ENCODE measurements at places on chromosomes 3 and 15.

DNA sequence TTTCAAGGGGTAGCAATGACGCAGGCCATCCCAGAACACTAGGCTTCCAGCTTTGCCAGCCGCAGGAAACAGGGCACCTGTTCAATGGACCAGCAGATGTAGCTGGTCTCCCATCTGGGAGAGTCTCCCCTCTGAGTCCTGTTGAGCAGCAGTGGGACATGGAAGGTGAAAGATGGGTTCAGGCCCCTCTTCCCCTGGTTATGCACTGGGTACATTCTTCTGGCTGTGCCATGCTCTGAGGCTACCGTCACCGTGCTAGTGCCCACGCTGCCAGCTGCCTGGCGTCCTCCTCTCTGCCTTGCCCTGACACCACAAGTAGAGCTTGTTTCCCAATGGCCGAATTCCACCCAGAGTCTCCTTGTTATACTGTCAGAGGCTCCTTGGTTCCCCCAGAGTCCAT lies 63.1 kb downstream of the TLE3 start:
- DNase-seq = no peak

- no peak for DNase-seq
Observed at GRCh38 chr3:148998715-148999423, 7.5 kb downstream of the GYG1 start.

- no peak for DNase-seq
Observed at GRCh38 chr3:23314981-23315762, 112.0 kb downstream of the UBE2E2 start.

DNA sequence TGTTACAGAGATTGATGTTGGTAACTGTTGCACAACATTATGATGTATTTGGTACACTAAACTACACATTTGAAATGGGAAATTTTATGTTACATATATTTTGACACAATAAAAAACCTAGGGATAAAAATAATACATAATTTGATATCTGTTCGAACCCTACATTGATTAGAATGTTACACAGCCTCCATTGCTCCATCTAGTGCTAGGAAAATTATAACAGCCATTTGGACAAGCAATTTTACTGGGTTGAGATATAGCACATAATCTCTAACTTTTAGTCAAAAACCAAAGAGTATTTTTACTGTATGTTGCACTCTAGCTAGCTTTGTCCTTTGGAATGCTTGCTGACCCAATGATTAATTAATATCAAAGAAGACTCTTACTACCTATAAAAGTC lies 108.1 kb downstream of the LSAMP start:
- no peak for DNase-seq

DNA sequence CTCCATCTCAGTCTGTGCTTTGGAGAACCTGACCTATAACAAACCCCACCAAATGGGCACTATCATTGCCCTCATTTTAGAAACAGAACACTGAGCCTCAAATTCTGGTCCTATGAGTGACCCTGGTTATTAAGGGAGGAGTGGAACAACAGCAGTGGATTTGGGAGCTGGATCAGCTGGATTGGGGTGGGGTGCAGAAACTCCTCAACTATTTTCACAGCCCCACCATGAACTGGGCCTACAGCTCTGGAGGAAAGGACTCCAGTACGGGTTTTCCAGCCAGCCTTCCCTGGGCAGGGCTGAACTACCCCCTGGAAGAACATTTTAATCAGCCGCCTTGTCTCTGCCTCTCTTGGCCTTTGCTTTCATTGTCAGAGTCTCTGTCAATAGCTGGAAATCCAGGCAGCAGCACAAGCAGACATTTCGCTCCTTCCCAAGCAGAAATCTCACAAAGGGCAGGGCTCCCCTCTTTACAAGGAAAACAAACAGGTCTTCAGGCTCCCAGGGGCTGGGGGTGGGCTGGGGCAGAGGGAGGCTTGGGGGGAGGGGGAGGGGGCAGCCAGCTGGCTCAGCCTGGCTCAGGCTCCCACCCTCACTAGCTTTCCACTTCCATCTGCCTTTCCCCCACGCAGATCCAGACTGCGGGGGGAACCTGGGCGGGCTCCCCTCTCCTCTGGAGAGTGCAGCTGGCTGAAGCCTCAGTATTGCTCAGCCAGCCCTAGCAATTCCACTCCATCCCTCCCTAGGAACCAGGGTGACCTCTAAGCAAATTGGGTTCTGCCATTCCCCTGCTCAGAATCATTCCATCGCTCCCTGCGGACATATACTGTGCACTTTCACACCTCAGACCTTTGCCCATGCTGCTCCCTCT lies 13.7 kb upstream of the TLE3 start:
- DNase-seq = peak; percentile 81

- DNase-seq = no peak
Observed at GRCh38 chr3:45787551-45787950, 8.8 kb downstream of the SLC6A20 start.
